Hippocampal formation (tissue), 2 donors: ENCODE measurements at places on chromosomes 6 and 20.

DNA sequence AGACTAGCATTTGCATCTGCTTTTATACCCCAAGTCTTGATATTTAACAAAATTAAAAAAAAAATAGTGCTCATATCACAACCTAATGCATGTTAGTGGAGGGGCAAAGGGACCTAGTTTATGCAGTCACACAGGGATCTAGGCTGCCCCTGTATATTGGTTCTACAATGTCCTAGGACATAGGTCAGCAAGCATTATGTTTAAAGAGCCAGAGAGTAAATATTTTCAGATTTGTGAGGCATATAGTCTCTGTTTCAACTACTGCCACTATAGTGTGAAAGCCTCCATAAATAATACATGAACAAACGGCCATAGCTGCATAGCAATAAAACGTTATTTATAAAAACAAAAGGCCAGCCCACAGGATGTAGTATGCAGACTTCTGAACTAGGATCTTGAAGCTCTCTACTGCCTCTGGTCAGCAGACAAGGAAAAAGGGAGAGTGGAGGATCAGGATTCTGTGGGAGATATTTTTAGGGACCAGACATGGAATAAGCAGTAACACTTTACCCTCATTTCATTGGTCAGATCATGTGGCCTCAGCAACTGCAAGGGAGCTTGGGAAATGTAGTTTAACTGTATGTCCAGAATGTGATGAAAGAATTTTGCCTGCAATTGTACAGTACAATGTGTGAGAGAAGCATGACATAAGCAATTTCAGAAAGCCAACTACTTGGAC is 414.2 kb upstream of the SPTLC3 start:
- DNase-seq, result no peak

GRCh38 chr6:155340464-155341129 is 26.3 kb upstream of the TFB1M start:
- DNase-seq, result no peak

GRCh38 chr6:167402195-167402686 is 77.4 kb downstream of the TTLL2 start:
- no peak for DNase-seq

GRCh38 chr6:152071843-152072242 is 264.4 kb downstream of the ESR1 start:
- DNase-seq, result no peak

DNA sequence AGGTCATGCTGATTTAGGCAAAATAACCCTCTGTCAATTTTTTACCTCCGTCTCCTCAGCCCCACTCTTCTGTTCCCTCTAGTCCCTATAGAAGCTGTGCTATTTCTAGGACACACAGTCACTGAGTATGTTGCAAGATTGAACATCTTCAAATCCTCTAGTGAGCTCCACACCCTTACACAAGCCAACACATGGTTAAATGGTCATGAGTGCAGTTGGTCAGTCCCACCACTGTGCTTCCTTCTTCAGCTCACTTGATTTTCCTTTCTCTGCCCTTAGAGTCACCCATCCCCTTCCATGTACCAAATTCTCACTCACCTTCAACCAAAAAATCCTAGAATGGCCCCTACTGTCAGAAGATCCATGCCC is 48.2 kb upstream of the F13A1 start:
- DNase-seq, result no peak

DNA sequence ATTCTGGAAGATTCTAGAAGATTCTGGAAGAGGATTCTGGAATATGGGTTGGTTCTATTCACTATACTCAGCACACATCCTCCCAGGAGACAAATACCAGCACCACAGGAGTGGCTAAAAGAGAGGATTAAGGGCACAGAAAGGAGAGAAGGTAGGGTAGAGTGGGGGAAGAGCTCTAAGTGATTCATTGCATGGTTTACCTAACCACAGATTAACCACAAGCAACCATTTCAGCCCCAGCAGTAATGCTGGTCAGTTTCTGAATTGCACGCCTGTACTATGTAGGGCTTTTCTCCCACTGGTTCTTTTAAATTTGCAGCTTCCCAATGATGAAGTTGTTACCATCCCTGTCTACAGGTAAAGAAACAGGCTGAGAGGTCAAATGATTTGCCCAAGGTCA is 192.7 kb upstream of the PMEPA1 start:
- no peak for DNase-seq
